DMS153 (cell line): ENCODE measurements at places on chromosomes 7 and 10.

GRCh38 chr7:100486111-100486636 lies 2.4 kb downstream of the NYAP1 start:
- no peak for DNase-seq

- DNase-seq = no peak
Measured at GRCh38 chr7:46725838-46726237, 804.8 kb upstream of the IGFBP3 start.

GRCh38 chr10:58574058-58574457 lies 61.4 kb downstream of the BICC1 start:
- DNase-seq = no peak

- DNase-seq = peak; percentile 81
Measured at GRCh38 chr7:118109607-118110006, 74.4 kb upstream of the LSM8 start.

- no peak for DNase-seq
Measured at GRCh38 chr10:127976286-127976685, 69.4 kb downstream of the PTPRE start.

GRCh38 chr7:81280531-81280930 lies 361.7 kb upstream of the SEMA3C start:
- no peak for DNase-seq

- DNase-seq = no peak
Measured at GRCh38 chr7:132760244-132760623, 184.0 kb upstream of the PLXNA4 start.

DNA sequence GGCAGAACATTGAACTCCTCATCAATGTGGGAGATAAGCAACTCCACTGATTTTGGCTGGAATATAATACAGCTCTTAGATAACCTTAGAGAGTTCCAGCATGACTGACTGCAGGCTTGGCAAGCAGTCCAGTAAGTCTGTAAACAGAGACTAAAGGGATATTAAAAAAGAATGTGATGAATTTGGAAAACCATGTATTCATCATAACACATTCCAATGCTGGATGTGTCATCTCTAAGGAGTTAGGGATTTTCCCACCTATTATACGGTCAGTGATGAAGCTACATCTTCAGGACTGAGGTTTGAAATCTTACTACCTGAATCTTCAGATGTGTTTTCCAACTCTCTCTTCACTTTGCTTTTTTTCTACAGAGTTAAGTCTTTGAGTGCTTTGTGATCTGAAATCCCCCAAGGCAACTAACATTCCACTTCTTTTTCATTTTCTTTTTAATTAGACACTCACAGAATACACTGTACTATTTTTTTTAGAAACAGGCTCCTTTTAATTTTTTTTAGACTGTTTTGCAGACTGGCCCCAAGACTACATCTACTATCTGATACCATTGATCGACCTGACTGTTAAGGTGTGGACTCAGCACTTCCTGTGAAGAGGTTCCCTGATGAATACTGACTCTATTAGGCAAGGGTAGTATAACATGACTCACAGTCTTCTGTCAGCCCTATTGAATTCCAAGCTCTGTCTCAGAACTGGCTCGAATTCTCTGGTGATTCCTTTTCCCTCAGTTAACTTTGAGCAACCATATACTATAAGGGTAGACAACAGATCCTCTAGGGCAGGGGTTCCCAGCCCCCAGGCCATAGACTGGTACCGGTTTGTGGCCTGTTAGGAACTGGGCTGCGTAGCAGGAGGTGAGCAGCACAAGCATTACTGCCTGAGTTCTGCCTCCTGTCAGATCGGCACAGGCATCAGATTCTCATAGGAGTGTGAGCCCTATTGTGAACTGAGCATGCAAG lies 678.2 kb downstream of the GRM8 start:
- DNase-seq = peak; percentile 28

- no peak for DNase-seq
Measured at GRCh38 chr7:134962270-134962780, 24.0 kb upstream of the AGBL3 start.

- peak; percentile 65 for DNase-seq
Measured at GRCh38 chr10:93554760-93555432, 11.6 kb upstream of the FFAR4 start.

DNA sequence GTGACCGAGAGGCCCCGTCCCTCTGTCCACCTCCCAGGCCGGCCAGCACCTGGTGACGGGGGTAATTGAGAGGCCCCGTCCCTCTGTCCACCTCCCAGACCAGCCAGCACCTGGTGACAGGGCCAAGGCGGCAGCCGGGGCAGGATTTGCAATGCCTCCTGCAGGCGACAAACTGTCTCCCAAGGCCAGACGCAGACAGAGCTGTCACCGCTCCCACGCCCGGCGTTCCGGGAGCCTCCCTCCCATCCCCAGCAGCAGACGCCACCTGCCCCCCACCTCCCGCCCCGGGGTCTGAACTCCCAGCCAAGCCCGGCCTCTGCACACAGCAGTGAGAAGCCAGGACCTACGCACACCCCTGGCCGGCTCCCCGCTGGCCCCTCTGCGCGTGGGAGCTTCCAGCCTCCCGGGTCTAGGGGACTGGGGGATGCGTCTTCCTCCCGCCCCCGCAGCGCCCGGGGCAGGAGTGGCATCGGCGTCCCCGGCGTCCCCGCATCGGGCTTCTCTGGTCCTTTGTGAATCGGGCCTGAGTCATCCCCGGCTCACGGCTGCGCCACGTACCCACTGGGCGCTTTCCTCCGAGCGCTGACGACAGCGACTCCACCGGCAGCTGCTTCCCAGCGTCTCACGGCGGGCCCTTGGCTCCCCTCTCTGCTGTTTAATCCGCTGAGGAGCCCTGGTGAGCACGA lies 95.1 kb upstream of the DIP2C start:
- DNase-seq = no peak

DNA sequence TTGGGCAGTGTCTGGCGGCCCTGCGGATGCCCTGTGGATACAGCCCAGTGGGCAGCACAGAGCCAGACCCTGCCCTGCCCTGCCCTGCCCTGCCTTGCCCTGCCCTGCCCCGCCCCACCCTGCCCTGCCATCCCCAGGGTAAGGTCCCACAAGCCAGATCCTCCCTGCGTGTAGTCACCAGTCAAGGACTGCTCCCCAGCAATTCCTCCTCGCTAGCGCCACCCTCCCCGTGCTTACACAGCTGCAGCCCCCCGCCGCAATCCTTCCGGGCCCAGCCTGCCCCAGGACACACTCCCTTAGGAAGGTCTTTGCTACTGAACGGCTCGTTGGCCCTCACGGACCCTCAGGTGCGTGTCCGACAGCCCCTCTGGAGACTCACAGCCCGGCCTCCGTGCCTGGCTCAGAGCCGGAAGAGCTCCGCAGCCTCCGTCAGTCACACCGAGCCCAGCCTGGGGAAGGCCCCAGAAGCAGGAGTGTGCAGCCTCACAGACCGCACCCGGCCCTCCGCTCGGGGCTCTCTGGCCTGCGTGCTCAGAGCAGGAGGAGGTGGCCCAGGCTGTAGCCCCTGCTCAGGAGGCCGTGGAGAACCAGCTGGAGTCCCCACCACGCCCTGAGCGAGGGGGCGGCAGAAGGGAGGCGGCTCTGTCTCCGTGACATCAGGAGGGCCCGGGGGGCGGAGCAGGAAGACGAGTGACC lies 68.3 kb downstream of the PWWP2B start:
- no peak for DNase-seq

DNA sequence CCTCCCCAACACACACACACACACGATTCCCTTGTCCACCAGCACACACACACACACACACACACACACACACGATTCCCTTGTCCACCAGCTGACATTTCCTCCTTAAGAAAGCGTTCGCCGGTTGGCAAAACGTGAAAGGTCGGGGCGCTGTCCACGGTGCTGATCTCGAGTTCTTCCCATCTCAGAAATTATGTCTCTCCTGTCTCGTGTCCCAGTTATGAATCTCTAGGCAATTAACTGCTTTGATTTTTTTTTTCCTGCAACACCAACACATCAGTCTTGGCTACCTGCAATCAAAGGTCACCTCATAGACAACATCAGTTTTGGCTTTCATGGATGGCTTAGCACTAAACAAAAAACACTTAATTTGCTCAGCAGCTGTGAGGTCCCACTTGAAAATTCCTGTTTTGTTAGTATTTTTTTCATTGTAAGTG lies 1.9 kb downstream of the INA start:
- no peak for DNase-seq

DNA sequence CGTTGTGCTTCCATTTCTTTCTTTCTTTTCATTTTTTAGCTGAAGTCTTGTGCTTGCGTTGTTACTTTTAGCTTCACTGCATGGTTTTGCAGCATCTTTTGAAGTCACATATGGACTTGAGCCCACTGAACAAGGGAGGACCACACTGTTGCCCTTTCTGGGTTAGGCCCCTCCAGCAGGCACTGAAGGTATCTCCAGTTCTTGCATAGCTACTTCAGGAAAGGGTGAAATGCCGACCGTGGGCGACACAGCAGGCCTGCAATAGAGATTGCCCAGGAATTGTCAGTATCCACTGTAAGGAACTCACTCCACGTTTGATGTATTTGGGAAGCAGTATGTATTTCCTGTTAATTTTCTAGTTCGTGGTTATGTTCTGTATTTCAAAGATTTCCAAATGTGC lies 85.1 kb downstream of the WDR37 start:
- DNase-seq = no peak

- DNase-seq = no peak
Measured at GRCh38 chr7:69359003-69359700, 239.1 kb upstream of the AUTS2 start.

GRCh38 chr7:23205577-23205908 lies 23.7 kb downstream of the NUP42 start:
- DNase-seq = no peak

- DNase-seq = peak; percentile 21
Measured at GRCh38 chr7:156379324-156380070, 261.1 kb upstream of the RNF32 start.

- no peak for DNase-seq
Measured at GRCh38 chr7:155021699-155022145, 18.8 kb upstream of the PAXIP1 start.

- no peak for DNase-seq
Measured at GRCh38 chr7:7014827-7015595, 167.3 kb upstream of the C1GALT1 start.

GRCh38 chr7:6545398-6546126 lies 5.7 kb downstream of the GRID2IP start:
- no peak for DNase-seq

DNA sequence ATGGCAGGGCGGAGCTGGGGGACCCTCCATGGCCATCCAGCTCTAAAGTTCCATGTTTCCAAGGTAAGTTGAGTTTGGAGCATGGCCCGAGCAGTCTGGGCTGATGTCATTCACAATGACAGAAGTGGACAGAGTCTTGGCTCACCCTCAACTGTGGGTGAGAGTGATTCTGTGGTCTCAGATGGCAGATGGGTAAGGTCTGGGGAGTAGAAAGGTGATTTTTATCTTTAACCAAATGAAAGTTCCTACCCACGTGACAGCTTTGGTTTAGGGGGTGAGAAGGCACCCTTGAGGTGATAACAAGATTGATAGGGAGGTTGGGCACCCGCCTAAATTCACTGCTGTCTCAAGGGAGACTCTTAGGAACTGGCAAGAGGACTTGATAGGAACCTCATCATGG lies 57.6 kb upstream of the PDZD8 start:
- DNase-seq = no peak

DNA sequence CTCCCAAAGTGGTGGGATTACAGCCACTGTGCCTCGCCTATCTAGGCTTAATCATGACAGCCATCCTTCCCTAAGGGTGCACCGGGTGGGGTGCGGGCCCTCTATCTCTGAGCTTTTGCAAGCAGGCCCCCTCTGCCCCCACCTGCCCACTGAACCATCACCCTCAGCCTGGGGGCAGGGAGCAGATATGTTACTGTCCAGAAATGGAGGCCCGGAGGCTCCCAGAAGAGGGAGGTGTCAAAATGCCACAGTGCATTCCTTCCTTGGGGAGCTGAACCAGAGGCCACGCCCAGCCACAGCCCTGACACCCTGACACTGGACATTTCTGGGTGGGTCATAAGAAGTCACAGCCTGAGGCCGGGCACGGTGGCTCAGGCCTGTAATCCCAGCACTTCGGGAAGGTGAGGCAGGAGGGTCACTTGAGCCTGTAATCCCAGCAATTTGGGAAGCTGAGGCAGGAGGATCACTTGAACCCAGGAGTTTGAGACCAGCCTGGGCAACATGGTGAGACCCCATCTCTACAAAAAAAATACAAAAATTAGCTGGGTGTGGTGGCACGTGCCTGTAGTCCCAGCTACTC lies 129.8 kb upstream of the TNRC18 start:
- DNase-seq = no peak

GRCh38 chr7:64951250-64951848 lies 39.5 kb downstream of the ZNF117 start:
- DNase-seq = no peak

DNA sequence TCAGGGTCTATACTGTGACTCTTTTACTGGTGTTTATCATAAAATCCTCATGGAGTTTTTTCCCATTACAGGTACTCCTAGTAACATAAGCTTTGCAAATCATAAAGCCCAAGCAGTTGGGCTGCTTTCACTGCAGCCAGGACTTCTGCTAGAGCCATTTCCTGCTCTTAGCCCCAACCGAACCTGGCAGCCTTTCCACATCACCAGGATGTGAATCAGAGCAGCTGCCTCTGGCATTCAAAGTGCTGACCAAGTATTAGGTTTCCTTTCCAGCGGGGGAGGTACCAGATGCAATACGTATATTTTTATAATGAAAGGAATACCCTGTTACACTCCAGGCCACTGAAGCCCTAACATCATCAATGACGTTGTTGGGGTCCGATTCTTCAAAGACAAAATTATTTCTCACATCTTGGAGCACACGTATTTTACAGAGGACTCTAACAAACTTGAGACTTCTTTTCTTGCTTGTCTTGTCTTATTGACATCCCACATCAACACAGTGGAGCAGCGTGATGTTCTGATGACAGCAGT lies 3.6 kb upstream of the HTR5A start:
- DNase-seq = peak; percentile 85

DNA sequence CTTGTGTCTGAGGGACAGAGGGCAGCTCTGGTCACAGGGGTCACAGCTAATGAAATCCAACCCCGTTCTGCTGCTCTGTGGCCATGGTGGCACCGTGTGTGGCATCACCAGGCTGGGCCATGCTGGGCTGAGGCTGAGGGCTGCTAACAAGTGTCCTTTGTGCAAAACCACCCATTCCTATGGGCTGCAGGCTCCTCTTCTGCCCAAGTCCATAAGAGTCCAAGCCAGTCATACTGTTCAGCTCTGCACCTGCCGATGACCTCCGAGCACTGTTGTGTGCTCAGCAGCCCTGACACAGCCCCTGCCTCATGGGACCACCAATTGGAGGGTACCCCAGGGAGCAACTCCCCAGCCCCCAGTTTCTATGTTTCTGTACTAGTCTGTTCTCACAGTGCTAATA lies 133.1 kb downstream of the WDR11 start:
- DNase-seq = no peak
